ENCODE measurements at places on chromosomes 13 and 19.

DNA sequence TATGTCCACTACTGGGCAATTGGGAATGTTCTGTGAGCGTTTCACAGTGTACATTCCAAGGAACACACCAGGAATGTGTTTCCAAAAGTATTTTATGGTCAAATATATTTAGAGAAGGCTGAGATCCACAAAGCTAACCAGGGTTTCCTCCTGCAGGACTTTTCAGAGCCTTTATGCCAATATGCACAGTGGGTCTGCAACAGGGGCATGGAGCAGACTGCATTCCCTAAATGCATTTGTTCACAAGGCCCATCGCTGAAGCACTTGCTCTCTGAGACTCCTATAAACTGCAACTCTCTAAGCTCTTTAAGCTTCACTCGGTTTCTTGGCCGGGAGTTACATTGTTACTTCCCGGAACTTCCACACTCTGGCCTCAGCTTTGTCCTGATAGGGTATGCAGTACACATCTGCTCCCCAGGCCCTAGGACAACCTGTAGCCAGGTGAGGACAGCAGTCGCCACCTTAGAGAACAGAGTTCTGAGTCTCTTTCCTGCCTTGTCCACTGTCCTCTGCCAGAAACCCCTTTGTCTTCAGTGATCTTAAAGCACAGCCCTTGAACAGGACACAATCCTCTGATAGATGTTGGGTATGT is 33.5 kb downstream of the FBN3 start:
- no peaks in the 10 kb centered on the region for H3K27me3 ChIP-seq
- no peak overlapping the region for H3K27ac ChIP-seq
- no peak for DNase-seq
- H3K4me1 ChIP-seq: peaks cover 4% of the 10 kb centered on the region
- peaks cover 3% of the 10 kb centered on the region for H3K36me3 ChIP-seq

- no peak overlapping the region for H3K27ac ChIP-seq
- H3K4me1 ChIP-seq: no peaks in the 10 kb centered on the region
- H3K4me3 ChIP-seq: no peak overlapping the region
- DNase-seq: no peak
- peaks cover 24% of the 10 kb centered on the region for H3K36me3 ChIP-seq
These were observed 7.6 kb downstream of the TPT1 start for GRCh38 chr13:45333251-45333976.

GRCh38 chr13:45870232-45870631 is 18.7 kb upstream of the SIAH3 start:
- H3K4me1 ChIP-seq: peaks cover 13% of the 10 kb centered on the region
- H3K36me3 ChIP-seq: no peaks in the 10 kb centered on the region
- no peak for DNase-seq
- no peak overlapping the region for H3K27ac ChIP-seq
- H3K4me3 ChIP-seq: no peak overlapping the region

DNA sequence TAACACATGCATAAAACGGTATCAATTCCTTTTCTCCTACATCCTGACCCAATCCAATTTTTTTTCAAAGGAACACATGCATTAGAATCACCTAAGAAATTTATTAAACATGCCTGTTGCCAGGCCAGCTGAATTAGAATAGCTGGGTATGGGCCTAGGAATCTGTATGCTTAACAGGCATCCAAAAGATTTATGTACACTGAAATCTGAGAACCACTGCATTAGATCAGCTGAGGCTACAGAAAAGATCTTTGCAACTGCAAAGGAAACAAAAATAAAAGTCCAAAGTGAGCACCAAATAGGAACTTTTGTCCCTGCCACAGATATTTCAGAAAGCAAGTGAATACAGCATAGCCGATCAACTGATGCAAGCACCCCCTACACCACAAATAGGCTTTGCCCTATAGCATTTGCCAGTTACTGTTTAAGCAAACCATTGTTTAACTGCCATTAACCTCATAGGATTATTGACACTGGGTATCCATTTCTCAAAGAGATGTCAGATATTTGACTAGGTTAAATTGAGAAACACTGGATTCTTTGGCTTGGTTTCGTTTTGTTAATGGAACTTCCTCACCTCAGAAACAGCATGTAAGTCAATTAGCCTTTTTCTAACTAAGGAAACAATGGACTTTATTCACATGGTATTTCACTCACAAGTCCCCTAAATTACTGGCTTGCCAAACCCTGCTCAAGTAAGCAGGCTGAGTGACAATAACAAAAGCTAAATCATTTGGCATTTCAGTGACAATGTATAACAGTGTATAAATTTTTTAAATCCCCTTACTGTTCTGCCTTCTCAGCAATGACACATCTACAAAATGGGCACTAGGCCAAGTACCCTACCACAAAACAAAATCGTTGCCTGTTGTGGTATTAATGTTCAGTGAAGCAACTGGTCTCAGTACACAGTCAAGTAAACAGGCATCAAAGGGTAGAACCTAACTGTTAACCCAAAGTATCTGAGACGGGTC is 67.8 kb downstream of the SUCLA2 start:
- no peaks in the 10 kb centered on the region for H3K27me3 ChIP-seq
- no peak overlapping the region for H3K27ac ChIP-seq
- peaks cover 4% of the 10 kb centered on the region for H3K4me1 ChIP-seq
- DNase-seq: peak; percentile 9
- H3K36me3 ChIP-seq: peaks cover 2% of the 10 kb centered on the region

DNA sequence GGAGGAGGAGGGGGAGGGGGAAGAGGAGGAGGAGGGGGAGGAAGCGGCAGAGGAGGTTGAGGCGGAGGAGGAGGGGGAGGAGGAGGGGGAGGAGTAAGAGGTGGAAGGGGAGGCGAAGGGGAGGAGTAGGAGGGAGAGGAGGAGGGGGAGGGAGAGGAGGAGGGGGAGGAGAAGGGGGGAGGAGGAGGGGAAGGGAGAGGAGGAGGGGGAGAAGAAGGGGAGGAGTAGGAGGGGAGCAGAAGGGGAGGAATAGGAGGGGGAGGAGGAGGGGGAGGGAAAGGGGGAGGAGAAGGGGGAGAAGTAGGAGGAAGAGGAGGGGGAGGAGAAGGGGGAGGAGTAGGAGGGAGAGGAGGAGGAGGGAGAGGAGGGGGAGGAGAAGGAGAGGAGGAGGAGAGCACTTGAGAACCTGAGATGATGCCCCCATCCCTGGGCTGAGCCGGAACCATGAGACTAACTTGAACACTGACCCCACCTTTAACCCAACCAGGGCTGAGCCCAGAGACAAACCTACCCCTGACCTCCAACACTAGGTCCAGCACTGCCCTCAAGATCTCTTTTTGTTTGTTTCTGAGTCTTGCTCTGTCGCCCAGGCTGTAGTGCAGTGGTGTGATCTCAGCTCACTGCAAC is 12.6 kb downstream of the ABCA7 start:
- DNase-seq: no peak
- H3K27me3 ChIP-seq: no peaks in the 10 kb centered on the region
- H3K36me3 ChIP-seq: peaks cover 2% of the 10 kb centered on the region
- no peak overlapping the region for H3K27ac ChIP-seq

Data from neuronal stem cell (in vitro differentiated cells).